Stimulated activated CD4-positive, alpha-beta T cell treated with anti-CD3 and anti-CD28 coated beads, Interleukin-4, amount 100 ng/mL, for 4 hours (primary cell): ENCODE measurements at places on chromosomes 12 and 14.

- no peak for DNase-seq
Measured at GRCh38 chr12:3712209-3712992, 40.5 kb downstream of the CRACR2A start.

GRCh38 chr12:8033153-8034044, 883 bp downstream of the FOXJ2 start:
- DNase-seq = peak; percentile 41

DNA sequence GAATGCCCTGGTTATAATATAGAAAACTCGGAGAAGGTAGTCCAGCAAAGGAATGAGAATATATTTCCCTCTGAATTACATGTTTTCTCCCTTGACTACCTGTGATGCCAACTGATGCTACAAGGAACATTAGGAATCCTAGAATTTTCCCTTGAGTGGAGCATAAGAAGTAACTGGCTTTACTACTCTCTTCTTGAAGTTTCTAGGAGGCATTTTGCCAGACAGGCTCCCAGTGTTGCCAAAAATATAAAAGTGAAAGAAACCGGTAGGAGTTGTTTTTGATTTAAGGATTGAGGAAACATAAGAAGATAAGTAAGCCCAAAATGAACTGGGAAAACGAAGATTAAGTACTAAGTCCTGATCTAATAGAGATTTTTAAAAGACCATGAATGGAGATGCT, 693.4 kb downstream of the NOVA1 start:
- no peak for DNase-seq

- no peak for DNase-seq
Measured at GRCh38 chr12:3085341-3086139, 8.4 kb downstream of the TSPAN9 start.

GRCh38 chr12:13227191-13227590, 30.7 kb downstream of the EMP1 start:
- DNase-seq = no peak

DNA sequence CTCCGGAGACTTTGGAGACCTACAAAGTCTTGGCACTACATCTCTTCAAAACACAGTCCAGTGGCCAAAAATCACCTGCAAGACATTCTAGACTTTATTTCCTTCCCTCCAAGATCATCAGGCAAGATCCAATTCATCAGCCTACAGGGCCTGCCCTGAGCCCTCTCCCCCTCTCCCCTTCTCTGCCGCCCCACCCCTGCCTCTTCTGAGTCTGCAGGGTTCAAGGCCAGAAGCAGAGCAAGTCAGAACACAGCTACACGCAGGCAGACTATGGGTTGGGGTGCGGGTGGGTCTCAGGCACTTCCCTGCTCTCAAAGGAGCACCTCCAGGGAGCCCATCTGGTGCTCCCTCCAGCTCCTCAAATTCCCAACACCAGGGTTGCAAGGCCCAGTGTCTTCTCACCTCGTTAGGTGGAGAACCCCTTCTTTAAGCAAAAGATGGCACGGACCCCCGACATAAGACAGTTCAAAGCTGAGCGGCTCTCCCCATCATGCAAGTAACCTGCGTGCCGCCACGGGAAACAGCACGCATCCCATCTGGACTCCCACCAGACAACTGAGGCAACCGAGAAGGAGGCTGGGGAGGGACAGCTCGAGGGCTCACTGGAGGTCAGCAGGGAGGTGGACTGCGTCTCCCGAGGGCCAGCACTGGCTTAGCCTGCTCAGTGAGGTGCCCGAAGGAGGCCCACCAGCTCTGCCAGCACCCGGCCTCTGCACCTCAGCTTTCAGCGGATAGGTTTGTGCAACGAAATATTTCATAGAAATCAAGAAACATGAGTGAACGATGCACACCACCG, 5.6 kb upstream of the INF2 start:
- DNase-seq = no peak

DNA sequence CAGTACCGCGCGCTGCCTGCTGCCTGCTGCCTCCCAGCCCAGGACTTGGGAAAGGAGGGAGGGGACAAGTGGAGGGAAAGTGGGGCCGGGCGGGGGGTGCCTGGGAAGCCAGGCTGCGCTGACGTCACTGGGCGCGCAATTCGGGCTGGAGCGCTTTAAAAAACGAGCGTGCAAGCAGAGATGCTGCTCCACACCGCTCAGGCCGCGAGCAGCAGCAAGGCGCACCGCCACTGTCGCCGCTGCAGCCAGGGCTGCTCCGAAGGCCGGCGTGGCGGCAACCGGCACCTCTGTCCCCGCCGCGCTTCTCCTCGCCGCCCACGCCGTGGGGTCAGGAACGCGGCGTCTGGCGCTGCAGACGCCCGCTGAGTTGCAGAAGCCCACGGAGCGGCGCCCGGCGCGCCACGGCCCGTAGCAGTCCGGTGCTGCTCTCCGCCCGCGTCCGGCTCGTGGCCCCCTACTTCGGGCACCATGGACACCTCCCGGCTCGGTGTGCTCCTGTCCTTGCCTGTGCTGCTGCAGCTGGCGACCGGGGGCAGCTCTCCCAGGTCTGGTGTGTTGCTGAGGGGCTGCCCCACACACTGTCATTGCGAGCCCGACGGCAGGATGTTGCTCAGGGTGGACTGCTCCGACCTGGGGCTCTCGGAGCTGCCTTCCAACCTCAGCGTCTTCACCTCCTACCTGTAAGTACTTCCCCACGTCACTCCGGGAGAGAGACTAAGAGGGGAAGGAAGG, at the start of gene LGR5:
Gene LGR5, plus strand, starts transcription at position 186 of the 732 bp plus-strand sequence. Its CDS starts 283 bp downstream, at position 469.
- DNase-seq = no peak

GRCh38 chr12:91772411-91772810, 373.2 kb downstream of the BTG1 start:
- DNase-seq = no peak

DNA sequence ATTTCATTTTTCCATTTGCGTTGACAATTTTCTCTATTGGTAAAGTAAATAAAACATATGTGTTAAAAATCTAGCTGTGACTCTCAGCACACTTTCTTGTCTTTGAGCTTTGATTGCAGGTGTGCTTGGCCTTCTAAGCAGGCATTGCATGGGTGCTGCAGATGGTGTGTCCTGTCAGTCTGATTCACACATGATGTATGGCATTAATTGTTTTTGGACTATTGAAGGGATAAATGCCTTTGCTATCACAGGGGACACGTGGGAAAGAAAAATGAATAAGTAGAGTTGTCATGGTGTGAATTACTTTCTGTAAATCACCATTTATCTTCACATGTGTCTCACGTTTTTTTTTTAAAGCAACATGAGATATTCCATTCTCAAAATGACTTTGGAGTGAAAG, 211.3 kb upstream of the NAV3 start:
- no peak for DNase-seq

GRCh38 chr14:34710006-34710405, 4.4 kb downstream of the CFL2 start:
- no peak for DNase-seq

- no peak for DNase-seq
Measured at GRCh38 chr14:34119107-34119858, 168.4 kb upstream of the EGLN3 start.

DNA sequence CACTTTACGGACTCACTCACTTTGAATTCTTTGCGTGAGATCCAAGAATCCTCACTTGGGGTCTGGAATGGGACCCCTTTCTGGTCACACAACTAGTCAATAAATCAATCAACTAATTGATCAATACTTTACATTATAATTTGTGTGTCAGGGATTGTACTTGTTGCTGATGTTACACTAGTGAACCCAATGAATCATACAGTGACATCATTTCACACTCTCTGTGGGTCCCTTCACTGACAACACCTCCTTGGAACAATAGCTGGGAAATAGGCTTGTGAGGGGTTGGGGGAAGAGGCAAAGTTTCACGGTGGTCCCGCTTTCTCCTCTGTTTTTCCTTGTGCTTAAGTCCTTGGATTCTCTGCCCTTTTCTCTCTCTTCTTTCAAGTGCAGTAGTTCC, 35.0 kb downstream of the TPH2 start:
- DNase-seq = no peak

DNA sequence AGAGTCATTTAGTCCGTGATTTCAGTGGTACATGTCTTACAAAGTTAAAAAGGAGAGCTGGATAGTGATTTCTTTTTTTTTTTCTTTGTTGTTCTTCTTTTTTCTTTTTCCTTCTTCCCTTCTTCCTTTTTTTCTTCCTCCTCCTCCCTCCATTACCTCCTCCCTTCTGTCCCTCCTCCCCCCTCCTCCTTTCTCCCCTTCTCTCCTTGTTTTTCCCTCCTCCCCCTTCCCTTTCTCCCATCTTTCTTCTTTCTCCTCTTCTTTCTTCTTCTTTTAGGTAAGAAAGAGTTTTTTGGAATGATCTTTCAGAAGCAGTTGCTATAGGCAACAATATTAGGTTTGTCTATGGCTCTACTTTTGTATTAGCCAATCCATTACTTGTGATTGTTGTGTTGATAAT, 368.6 kb downstream of the RAD51B start:
- no peak for DNase-seq

DNA sequence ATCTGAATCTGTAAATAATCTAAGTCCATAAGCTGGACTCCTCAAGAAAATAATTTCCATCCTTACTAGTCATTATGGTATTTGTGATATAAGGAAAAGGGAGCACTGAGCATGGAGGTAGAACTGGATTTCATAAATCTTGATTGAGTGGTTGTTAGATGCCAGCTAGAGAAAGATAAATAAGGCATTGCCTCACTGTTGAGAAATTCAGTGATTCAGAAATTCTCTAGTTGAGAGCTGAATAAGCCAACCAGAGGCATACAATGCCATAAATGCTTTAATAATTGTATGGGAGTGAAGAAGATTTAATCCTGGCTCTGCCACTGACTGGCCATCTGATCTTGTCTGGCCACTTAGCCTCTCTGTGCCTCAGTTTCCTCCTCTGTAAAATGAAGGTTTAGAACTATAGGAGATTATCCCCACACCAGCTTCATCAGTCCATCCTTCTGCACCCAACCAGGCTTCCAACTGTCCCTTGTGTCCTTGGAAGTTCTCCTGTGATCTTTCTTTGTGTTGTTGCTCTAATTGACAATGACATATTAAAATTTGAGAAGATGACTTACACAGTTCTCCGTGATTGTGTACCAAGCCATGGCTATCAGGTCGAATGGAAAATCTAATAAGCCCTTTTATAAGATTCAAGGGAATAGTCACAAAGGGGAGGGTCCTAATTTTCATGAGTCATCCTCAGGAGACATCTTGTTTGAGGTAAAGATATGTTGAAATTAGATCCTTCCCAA, 394.3 kb downstream of the EGLN3 start:
- DNase-seq = no peak

GRCh38 chr12:82877963-82878362, 191.3 kb downstream of the TMTC2 start:
- DNase-seq = no peak

- DNase-seq = no peak
Measured at GRCh38 chr12:76945867-76946266, 67.0 kb upstream of the CSRP2 start.

GRCh38 chr12:70659077-70659606, 21.9 kb upstream of the PTPRB start:
- DNase-seq = no peak

DNA sequence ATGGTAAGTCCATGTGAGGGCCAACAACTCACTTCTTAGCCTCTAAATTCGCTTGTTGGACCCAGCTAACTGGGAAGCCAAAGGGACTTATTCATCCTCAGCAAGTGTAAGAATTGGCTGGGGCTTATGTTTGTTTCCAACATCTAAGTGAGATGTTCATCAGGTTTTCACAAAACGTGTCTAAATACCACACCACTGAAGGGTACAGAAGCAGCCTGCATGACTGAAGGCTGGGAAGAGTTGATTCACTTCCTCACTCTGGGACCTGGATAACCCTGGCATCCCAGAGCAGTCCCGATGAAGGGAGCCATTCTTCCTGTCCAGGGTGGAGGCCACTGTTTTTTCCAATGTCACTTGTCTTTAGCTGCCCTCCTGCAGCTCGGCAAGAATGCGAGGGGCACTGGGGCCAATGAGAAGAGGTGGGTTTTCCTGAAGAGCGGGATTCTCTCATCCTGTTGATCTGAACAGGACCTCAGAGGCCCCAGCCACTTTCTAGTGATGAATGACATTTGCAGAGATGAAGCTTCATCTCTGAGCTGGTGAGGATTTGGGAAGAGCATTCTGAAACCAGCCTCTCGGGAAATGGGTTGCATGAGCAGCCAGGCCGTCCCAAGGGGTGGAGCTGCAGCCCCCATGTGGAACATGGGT, 12.2 kb upstream of the COL2A1 start:
- no peak for DNase-seq

GRCh38 chr12:87323369-87323768, 705.8 kb downstream of the C12orf50 start:
- no peak for DNase-seq

DNA sequence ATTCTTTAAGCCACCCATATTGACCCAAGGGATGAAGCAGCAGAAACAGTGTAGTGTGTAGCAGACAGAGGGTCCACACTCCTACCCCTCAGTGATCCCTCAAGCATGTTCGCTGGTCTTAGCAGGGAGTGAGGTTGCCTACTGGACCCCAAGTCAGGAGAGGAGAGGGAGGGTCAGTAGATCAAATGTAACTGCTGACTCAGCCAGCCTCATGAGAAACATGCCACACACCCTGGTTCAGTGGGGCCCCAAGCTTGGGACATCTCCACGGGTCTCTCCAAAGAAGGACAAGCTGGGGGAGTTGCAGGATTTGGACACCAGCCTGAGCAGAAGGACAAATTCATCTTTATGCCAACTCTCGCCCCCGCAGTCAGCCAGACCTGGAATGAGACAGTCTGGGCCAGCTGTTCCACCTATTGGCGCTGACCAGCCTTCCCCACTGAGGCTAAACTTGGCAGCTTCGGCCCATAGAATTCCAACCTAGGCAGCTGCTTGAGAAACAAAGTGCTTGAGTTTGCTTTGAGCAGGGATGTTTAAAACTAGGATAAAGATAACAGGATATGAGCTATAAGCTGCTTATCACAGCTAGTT, 66.0 kb upstream of the ACTN1 start:
- no peak for DNase-seq

DNA sequence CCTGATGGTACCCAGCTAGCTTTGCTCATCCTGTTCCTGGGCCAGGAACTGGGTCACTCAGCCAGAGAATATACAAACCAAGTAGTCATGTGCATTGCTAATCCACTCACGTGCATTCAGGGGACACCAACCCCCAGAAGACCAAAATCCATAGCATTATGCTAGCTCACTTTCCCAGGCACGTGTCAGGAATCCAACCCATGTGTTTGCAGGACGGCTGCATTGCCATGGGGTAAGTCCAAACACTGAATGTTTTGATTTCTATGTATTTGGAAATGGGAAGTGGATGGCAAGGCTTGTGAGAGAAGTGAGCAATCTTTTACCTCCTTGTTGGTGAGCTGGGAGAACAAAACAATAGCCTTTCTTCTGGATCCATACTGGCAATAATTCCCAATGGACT, 87.1 kb upstream of the FOXN3 start:
- no peak for DNase-seq

DNA sequence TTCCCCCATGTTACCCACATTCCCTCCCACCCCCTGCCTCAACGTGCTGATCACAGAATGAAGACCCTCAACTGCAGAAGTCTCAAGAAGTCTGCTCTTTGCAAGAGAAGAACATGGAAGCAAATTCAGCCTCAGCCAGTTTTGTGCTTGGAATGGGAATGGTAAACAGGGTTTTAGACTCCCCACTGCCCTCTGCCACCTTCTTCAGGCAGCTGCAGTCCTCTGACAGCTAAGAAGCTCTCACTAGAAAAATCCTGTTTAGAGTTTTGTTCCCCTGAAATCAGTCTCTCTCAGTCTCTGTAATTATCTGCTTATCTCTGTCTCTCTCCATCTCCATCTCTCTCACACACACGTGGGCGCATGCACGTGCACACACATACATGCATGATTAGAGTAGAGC, 85.4 kb downstream of the CRACR2A start:
- no peak for DNase-seq
